HepG2 (cell line): ENCODE measurements at places on chromosomes 3 and 15. TPM values are rescaled to one million over a fixed set of nuclear protein-coding genes. Genes with fewer than 3 reads are reported as not detected.

Gene CCRL2
- total RNA-seq, result not detected in 2 replicates

Gene CFAP100
- 0.36 TPM in 1 of 2 replicates, not detected in the other for total RNA-seq

Gene ZNF80
- not detected in 2 replicates for total RNA-seq

Gene ROPN1B
- not detected in 2 replicates for total RNA-seq

Gene CATSPER2
- 0.53 and 0.66 TPM in 2 replicates for total RNA-seq

Gene IP6K2
- 65.5 and 85.5 TPM in 2 replicates for total RNA-seq

Gene CACNA2D2
- total RNA-seq, result not detected in 2 replicates

Gene INSYN1
- total RNA-seq, result not detected in 2 replicates

Gene RTP1
- total RNA-seq, result not detected in 2 replicates

Gene NR1I2
- 10.9 and 13.4 TPM in 2 replicates for total RNA-seq

Gene GATA2
- total RNA-seq, result 4.7 and 6.2 TPM in 2 replicates

Gene PCLAF
- total RNA-seq, result 98.9 and 156 TPM in 2 replicates

Gene FETUB
- 1.3 and 2.1 TPM in 2 replicates for total RNA-seq

Gene MOBP
- total RNA-seq, result not detected in 2 replicates

Gene OIP5
- total RNA-seq, result 38.0 and 39.1 TPM in 2 replicates

Gene GOLGA8R
- total RNA-seq, result 0.09 TPM in 1 of 2 replicates, not detected in the other

Gene SLCO2A1
- total RNA-seq, result not detected in 2 replicates

Gene KPNA1
- total RNA-seq, result 30.0 and 49.7 TPM in 2 replicates

Gene SPINK8
- total RNA-seq, result not detected in 2 replicates

Gene PARL
- total RNA-seq, result 58.6 and 60.5 TPM in 2 replicates

Gene ITIH1
- 9.8 and 12.3 TPM in 2 replicates for total RNA-seq

Gene SLC28A1
- 0.31 and 0.39 TPM in 2 replicates for total RNA-seq

Gene RETNLB
- not detected in 2 replicates for total RNA-seq

Gene SNRPN
- total RNA-seq, result 208 and 212 TPM in 2 replicates

Gene ANKRD34C
- total RNA-seq, result not detected in 2 replicates

Gene LYZL4
- total RNA-seq, result not detected in 2 replicates

Gene MGLL
- total RNA-seq, result not detected in 2 replicates

Gene ECE2
- total RNA-seq, result not detected in 2 replicates

Gene ITPKA
- 29.7 and 41.3 TPM in 2 replicates for total RNA-seq

Gene GHSR
- not detected in 2 replicates for total RNA-seq

Gene RHOV
- 0.15 and 0.18 TPM in 2 replicates for total RNA-seq

Gene CLDN18
- not detected in 2 replicates for total RNA-seq

Gene ZBED2
- 0.04 TPM in 1 of 2 replicates, not detected in the other for total RNA-seq

Gene VPS33B
- 14.7 and 16.5 TPM in 2 replicates for total RNA-seq

Gene GP5
- total RNA-seq, result not detected in 2 replicates

Gene CIAO2A
- 100 and 114 TPM in 2 replicates for total RNA-seq

Gene LRRC34
- total RNA-seq, result not detected in 2 replicates

Gene CLDN11
- 2.9 and 4.9 TPM in 2 replicates for total RNA-seq

Gene CORO2B
- total RNA-seq, result 0.35 and 0.36 TPM in 2 replicates

Gene DRD3
- total RNA-seq, result not detected in 2 replicates

Gene TM6SF1
- total RNA-seq, result not detected in 2 replicates
